ENCODE measurements at places on chromosomes 5 and 9. TPM values are rescaled to one million over a fixed set of nuclear protein-coding genes. Genes with fewer than 3 reads are reported as not detected.

The CARTPT gene
- not detected for total RNA-seq

The ARID3C gene
- total RNA-seq = not detected

DNA sequence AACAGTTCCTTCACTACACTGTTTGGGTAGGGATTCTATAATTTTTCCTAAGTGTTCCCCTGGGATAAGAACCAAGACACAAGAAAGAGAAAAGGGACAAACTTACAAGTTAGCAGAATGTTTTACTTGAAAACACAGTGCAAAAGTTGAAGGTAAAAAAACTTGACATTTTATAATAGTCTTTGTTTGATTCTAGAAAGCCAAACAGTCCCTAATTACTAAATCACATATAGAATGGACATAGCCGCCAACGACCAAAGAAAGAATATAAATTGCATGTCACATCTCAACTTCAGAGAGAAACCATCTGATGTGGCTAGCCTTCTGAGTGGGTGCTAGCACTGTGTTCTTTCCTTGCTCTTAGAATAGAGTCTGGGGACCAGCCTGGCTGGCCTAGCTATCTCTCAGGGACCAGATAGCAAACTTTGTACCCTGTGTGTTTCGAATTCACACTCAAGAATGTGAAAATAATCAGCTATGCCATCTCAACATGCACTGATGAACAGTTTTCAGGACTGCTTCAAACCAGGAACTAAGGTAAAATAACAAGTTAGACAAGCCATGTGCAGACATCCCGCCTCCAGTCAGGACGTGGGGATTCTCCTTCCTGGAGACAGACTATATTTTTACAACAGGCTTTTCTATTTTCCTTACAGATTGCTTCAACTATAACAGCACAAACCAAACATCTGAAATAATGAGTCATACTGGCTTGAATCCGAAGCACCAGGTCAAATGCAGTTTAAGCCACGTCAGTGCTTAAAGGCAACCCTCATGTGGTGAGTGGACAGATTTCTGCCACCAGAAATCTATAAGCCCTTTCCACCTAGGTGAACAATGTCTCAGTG lies 53.7 kb downstream of the LHFPL2 start:
- peak; percentile 89 for DNase-seq

DNA sequence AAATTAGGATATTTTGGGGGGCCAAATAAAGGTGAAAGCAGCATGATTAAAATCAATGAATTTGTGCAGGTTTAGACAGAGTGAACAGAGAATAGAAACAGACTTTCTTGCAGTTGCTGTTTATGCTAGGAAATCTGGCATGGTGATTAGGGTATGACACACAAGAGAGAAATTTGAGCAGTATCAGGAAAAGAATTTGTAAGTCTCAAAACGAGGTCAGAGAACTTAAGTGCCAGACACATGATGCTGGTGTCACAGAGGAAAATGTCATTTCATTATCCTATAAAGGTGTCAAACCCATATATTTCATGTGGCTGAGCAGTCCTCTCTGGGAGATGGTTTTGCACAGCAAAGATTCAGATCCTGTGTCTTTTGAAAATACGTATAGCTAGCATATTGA lies 15.7 kb downstream of the LVRN start:
- DNase-seq = peak; percentile 75

GRCh38 chr5:76855961-76856360 lies 6.1 kb downstream of the S100Z start:
- DNase-seq = no peak
